ENCODE measurements at places on chromosomes 4 and X. TPM values are rescaled to one million over a fixed set of nuclear protein-coding genes. Genes with fewer than 3 reads are reported as not detected.

The DOCK11 gene
- total RNA-seq, result 40.1 TPM

The ARHGAP4 gene
- 11.1 TPM for total RNA-seq

The AMOT gene
- 19.1 TPM for total RNA-seq

The TRO gene
- total RNA-seq, result 126 TPM

The ZMAT1 gene
- 8.5 TPM for total RNA-seq

The TMEM31 gene
- total RNA-seq, result not detected

The KLHL13 gene
- total RNA-seq, result 209 TPM

The CCNB3 gene
- 0.92 TPM for total RNA-seq
